Lung (tissue), 17 donors: ENCODE measurements at places on chromosomes 16 and 17.
A peak's percentile ranks its signal among the peaks of the same experiment; 100 is the strongest.

DNA sequence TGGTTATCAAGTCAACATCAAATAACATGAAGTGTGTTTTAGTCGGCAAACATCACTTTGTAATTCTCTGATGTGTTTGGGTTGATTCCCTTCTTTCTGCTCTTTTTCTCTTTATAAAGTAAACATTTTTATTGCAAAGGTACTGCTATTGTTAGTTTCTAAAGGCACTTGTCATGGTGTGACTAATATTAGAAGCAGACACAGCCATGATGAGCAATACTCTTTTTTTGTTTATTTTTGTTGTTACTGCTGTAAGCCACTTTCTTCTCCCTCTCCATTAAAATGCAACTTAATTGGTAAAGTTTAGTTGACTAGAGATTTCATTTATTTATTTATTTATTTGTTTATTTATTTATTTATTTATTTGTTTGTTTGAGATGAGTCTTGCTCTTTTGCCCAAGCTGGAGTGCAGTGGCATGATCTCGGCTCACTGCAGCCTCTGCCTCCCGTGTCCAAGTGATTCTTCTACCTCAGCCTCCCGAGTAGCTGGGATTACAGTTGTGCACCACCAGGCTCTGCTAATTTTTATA is 424.7 kb downstream of the WWOX start:
- no peak for DNase-seq

DNA sequence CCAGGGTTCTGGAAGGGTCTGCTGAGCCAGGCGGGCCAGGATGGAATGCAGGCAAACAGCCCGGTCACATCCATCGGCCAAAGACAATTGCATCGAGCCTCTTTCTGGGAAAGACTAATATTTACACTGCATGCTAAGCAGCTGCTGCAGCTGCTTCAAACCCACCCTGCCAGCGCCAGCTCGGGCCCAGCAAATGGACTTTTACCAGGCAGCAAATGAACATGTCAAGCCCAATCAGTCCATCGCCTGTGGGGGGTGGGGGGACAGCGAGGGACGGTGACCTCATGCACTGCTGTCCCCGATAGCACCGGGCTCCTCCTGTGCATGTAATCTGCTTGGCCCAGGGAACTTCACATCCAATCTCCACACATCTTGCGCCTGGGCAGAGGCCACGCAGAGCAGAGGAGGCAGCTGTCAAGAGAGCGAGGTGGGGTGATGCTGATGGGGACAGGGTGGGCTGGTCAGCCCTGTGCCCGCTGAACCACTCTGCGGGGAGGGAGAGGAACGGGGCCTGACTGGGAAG is 39.4 kb upstream of the CDH5 start:
- peak; percentile 90 for DNase-seq

- DNase-seq, result no peak
These were observed 89.9 kb downstream of the C16orf78 start for GRCh38 chr16:49463529-49463928.

GRCh38 chr16:86975445-86975844 is 341.7 kb downstream of the C16orf95 start:
- DNase-seq, result peak; percentile 74

DNA sequence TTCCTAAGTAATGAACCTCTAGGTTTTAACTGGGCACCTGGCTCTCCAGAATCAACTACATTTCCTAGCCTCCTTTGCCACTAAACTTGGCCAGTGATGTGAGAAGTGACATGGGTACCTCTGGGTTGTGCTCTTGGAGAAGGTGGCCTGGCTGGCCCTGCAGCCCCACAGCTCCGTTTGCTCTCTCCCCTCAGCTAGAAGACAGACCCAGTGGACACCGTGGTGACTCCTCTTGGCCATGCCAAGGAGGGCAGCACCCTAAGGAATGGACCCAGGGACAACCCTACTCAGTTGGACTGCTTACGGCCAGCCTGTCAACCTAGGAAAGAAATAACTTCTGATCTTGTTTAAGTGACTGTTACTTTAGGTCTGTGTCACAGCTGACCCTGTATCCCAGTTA is 151.4 kb downstream of the TMEM132E start:
- DNase-seq, result no peak

GRCh38 chr17:50272711-50273653 is 1.3 kb upstream of the TMEM92 start:
- peak; percentile 75 for DNase-seq

DNA sequence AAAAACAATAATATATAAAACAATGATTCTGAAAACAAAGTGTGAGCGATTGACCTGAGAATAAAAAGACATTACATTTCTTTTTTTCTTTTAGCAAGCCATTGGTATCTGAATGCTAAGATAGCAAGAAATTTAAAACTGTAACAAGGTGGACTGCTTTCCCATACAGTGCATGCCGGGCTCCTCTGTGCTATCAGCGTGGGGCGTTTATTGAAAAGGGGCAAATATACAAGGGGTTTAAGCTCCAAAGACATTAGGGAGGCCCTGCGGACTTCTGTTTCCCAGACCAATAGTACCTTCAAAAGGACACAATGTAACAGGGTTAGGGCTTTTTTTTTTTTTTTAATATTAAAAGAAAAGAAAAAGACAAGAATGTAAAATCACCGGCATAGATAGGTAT is 261.3 kb downstream of the ZFHX3 start:
- peak; percentile 11 for DNase-seq

DNA sequence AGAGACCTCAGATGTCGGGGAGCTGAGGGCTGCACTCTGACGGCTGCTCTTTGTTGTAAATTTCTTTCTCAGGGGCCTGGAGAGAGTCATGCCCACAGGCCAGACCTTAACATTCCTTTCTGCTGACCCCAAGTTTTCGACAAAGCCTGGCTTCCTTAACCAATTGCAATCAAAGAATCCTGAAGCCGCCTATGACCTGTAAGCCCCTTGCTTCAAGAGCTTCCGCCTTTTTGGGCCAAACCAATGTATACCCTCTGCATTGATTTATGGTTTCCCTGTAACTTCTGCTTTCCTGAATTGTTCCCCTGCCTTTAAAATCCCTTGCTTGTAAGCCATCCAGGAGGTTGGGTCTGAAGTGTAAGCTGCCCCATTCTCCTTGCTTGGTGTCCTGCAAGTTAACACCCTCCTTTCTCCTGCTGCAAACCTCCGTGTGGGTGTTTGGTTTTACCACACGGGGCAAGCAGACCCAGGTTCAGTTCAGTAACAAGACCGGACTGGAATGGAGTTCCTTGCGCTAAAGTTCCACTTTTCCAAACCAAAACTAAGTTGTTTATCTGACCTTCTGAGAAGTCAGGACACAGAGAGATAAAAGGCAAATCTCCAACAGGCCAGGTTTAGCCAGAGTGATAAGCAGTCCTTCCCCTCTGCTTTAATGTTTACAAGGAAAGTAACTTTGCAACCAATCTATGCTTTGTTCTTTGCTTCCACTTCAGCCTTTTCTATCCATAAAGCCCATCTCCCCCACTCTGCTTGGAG is 141.6 kb downstream of the KCNJ12 start:
- no peak for DNase-seq

- no peak for DNase-seq
These were observed 61.1 kb upstream of the MTMR4 start for GRCh38 chr17:58575511-58575910.
